ENCODE measurements at places on chromosomes 4 and X.

DNA sequence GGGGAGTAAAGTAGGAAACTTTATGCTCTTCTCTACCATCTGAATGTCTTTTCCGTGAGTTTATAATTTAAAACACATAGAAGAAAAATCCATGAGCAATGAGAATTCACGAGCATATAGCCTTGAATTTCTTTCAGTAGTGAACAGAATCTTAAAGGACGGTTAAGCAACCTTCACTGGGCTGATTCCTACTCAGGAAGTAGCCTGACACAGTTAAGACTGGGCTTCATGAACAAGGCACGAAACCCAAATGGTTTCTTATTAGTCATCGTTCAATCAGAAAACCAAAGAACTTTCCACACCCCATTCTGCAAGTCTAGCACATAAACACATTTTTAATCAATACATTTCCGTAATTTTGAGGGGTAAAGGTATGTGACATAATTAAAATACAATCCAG lies 95.8 kb downstream of the SH3KBP1 start:
- no peak for DNase-seq

- no peak for DNase-seq
These were observed 63.2 kb downstream of the VEGFC start for GRCh38 chr4:176729489-176729888.

DNA sequence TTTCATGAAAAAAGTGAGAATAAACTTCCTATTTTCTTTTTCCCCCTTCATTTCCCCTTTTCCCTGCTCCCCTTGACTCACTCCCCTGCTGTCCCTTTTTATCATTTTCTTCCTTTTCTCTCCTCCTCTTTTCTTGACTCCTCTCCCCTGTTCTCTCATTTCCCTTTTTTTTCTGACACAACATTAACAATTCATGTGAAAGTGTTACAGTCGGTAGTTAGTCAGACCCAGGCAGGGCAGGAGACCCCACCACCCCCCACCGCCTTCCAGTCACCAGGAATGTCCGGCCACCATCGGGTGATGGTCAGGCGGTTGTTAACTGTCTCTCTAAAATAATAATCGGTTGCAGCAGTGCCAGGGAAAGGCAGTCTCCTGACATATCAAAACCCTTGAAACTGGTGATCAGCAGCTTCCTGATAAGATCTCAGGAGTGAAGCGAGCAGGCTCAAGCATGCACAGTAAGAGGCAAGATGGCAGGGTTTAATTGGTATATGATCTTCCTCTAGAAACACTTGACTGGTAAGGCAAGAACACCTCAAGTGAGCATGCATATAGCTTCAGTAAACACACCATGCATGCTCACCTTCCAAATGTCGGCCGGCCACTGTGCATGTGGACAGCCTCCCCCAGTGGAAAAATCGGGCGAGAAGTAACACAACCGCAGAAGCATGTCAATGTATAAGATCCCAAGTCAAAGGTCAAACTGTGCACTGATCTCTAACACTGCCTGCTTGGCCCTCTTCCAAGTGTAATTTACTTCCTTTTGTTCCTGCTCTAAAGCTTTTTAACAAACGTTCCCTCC lies 191.4 kb downstream of the NDST4 start:
- no peak for DNase-seq

DNA sequence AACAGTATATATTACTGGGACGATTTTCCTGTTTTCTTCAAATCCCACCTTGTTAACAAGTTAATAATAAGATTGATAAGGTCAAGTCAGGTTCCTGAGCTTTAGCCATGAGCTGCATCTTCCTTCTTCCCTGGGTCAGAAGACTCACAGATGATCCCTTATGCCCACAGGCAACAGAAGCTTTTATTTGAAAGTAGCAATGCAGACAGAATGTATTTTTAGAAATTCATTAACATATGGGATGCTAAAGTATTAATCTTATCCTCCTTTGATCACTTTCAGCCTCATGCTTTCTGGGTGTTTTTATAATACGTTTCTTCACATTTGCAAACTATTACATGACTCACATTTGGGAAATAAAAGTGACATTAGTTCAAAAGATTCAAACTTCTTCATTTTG lies 42.0 kb upstream of the MXRA5 start:
- DNase-seq = no peak

- no peak for DNase-seq
These were observed 9.3 kb downstream of the SORCS2 start for GRCh38 chr4:7201420-7202305.

DNA sequence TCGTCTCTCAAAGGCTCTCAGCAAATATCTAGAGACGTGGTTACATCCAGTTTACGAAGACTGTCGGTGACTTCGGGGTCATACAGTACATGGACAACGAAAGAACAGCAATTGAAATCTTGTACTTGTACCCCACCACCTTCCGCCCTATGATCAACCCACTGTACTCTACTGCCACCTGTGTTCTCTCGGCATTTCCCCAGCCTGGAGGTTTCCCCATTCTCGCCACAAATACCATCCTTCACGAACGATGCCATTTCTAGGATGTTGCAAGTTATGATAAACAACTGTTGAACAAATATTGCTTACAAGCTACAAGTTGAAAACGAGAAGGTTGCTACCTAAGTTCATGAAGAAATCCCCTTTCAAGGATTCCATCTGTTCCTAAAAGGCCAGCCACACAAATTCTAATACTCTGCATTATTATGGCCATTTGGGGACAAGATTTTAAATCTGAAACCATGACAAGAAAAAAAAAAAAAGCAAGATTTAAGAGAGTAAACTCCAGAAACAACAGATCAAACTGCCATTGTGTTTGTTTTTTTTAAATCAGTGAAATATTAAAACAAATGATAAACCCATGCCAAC lies 1.6 kb downstream of the APBB2 start:
- no peak for DNase-seq

GRCh38 chr4:163395758-163396157 lies 52.1 kb downstream of the NPY5R start:
- DNase-seq = no peak

GRCh38 chr4:78312989-78313753 lies 238.4 kb upstream of the ANXA3 start:
- no peak for DNase-seq

- no peak for DNase-seq
These were observed 187.7 kb downstream of the ENOX2 start for GRCh38 chrX:130715299-130715698.

DNA sequence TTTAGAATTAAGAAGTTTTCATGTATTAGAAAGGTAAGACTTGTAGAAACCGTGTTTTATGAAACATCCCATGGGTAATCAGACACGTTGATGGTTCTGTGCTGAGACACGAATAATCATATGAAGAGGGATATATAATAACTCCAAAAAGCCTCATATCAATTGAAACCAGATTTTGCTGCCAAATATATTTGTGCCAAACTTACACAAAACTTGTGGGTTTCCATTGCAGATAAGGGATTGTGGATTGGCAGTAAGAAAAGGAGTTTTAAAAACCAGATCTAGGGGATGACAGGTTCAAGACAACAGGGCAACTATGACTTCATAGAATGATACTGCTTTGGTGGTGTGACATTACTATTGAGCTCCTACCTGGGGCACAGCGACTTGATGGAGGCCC lies 616.1 kb downstream of the BCOR start:
- no peak for DNase-seq

- no peak for DNase-seq
These were observed 92.5 kb upstream of the VEGFC start for GRCh38 chr4:176885224-176885623.

Measured in stimulated activated CD4-positive, alpha-beta T cell treated with anti-CD3 and anti-CD28 coated beads, Interleukin-15, amount 100 ng/mL, for 1 hour (primary cell).